ENCODE measurements at places on chromosomes 16 and 17. TPM values are rescaled to one million over a fixed set of nuclear protein-coding genes. Genes with fewer than 3 reads are reported as not detected.

GRCh38 chr17:43528319-43528987 is 17.7 kb downstream of the ETV4 start:
- H3K4me1 ChIP-seq: peaks cover 25% of the 10 kb centered on the region
- peak; percentile 61 for DNase-seq
- no peak overlapping the region for H3K4me3 ChIP-seq
- H3K27ac ChIP-seq: no peak overlapping the region

The CDH3 gene
- 4.0 TPM for total RNA-seq

The TPSAB1 gene
- total RNA-seq: 15.4 TPM

GRCh38 chr16:77897831-77898605 is 109.7 kb downstream of the VAT1L start:
- no peak overlapping the region for H3K27ac ChIP-seq
- no peak overlapping the region for H3K4me3 ChIP-seq
- no peaks in the 10 kb centered on the region for H3K36me3 ChIP-seq

DNA sequence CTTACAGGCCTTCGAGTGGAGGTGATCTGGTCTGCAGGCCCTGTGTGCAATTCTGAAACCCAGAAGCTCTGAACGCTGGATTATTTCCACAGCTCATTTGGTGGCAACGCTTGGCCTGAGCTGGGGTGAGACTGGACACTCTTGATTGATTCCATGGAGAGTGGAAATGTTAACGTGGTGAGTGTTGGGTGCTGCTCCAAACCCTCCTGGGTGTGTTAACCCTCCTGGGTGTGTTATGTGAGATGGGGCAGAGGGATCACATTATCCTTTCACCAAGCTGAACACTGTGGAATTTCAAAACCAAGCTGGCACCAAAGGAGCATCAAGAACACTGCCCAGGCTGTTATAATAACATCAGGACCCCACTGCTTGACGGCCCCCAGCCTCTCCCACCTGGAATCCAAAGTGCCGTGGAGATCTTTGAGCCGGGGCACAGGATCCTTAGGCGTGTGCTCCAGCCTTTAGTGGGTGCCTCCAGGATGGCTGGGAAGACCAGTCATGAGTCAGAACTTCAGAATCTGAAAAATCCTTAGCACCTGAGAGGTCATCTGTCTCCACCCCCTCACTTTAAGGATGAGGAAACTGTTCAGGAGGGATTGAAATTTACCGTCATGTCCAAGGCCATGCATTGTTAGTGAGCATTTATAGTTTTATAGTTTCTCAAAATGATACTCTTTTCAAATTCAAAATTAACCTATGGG is 75.0 kb downstream of the RPTOR start:
- peaks cover 8% of the 10 kb centered on the region for H3K4me1 ChIP-seq
- H3K4me3 ChIP-seq: no peak overlapping the region
- no peak overlapping the region for H3K27ac ChIP-seq
- no peaks in the 10 kb centered on the region for H3K36me3 ChIP-seq

The SYNRG gene
- total RNA-seq: 63.0 TPM

DNA sequence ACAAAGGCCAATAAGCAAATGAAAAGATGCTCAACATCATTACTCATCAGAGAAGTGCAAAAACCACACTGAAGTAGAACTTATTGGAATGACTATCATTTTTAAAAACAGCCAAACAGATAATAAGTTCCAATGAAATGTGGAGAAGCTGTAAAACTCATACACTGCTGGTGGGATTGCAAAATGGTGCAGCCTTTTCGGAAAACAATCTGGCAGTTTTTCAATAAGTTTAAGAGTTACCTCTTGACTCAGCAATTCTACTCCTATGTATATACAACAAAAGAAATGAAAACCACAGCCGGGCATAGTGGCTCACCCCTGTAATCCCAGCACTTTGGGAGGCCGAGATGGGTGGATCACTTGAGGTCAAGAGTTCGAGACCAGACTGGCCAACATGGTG is 49.3 kb downstream of the AKAP10 start:
- DNase-seq: no peak
- peaks cover 99% of the 10 kb centered on the region for H3K36me3 ChIP-seq
- no peak overlapping the region for H3K4me3 ChIP-seq
- no peak overlapping the region for H3K27ac ChIP-seq

DNA sequence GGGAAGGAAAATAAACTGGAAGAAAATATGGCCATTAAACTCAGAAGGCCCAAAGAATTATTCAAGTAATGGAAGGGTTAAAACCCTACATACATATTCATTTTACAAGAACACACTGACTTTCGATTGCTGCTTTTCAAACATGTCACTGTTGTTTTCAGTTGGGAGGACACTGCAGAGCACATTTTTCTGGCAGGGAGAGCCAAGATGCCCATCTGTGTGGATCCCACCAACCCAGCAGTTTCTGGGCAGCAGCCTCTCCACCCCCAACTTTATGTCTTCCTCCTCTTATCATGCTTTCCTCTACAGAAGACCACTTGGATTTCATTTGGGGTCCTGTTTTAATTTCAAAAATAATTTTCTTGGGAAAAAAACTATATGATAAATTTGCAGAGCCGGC is 7.1 kb upstream of the CORO6 start:
- no peak overlapping the region for H3K27ac ChIP-seq
- no peak for DNase-seq
- H3K4me3 ChIP-seq: no peak overlapping the region

- peaks cover 69% of the 10 kb centered on the region for H3K4me1 ChIP-seq
- H3K36me3 ChIP-seq: peaks cover 89% of the 10 kb centered on the region
- no peaks in the 10 kb centered on the region for H3K27me3 ChIP-seq
- DNase-seq: no peak
These were observed 27.3 kb downstream of the KAT7 start for GRCh38 chr17:49815761-49816281.

The CES3 gene
- 13.6 TPM for total RNA-seq

The TP53TG3F gene
- not detected for total RNA-seq

The KRTAP9-4 gene
- total RNA-seq: not detected

- peaks cover 24% of the 10 kb centered on the region for H3K4me1 ChIP-seq
- peak overlapping the region; percentile 84 for H3K27ac ChIP-seq
- no peak for DNase-seq
- H3K27me3 ChIP-seq: no peaks in the 10 kb centered on the region
- H3K4me3 ChIP-seq: peak overlapping the region; percentile 47
These were observed 159.4 kb upstream of the CHMP6 start for GRCh38 chr17:80832266-80832676.

The MYL11 gene
- not detected for total RNA-seq

DNA sequence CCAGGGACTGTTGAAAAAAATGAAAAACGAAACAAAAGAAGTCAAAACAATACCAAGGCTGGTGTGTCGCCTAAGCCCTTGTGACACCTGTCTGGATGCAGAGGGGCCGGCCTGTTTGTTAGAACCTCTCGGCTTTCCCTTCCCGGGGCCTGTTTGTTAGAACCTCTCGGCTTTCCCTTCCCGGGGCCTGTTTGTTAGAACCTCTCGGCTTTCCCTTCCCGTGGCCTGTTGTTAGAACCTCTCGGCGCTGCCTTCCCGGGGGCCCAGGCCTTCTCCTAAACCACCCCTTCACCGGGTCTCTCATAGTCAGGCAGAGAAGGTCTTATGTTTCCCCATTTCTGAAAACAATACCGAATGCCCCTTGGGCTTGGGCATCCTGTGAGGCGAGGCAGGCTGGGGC is 180.0 kb downstream of the BANP start:
- no peaks in the 10 kb centered on the region for H3K36me3 ChIP-seq
- H3K4me3 ChIP-seq: no peak overlapping the region
- H3K4me1 ChIP-seq: no peaks in the 10 kb centered on the region
- no peak for DNase-seq
- H3K27ac ChIP-seq: no peak overlapping the region
- H3K27me3 ChIP-seq: no peaks in the 10 kb centered on the region

- peaks cover 11% of the 10 kb centered on the region for H3K4me1 ChIP-seq
- peak overlapping the region; percentile 16 for H3K27ac ChIP-seq
- H3K27me3 ChIP-seq: no peaks in the 10 kb centered on the region
- peak; percentile 91 for DNase-seq
- no peak overlapping the region for H3K4me3 ChIP-seq
These were observed 46.8 kb downstream of the HIC1 start for GRCh38 chr17:2101448-2102257.

DNA sequence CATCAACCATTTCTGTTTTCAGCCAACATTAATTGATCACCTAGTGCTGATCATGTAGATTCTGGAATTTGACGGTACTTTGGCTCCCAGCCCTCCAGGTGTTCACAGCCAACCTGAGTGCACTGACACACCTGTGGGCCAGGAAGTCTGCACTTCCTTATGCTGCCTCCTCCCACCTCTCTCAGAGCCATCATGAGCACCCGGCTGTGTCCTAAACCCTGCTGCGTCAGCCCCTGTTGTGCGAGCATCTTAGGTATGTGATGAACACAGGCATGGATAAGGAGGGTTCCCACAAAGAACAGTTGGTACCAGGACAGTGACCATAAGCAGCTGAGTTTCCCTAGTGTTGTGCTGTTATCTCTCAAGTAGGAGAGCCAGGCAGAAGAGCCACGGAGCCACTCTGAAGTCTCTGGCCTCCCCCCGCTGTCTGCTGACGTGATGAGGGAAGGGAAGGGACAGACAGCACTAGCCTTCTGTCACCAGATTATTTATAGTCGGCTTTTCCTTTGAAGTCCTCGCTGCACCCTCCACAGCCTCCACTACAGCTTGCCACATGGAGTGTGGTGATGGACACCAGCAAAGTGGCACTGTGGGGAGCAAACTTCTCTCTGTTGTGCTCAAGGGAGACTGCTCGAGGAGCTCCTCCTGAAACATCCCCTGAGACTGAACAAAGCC is 162.8 kb upstream of the ANKFN1 start:
- no peak for DNase-seq
- H3K4me1 ChIP-seq: no peaks in the 10 kb centered on the region
- H3K4me3 ChIP-seq: no peak overlapping the region
- no peaks in the 10 kb centered on the region for H3K36me3 ChIP-seq

The PEX12 gene
- total RNA-seq: 3.1 TPM

The SLC12A4 gene
- total RNA-seq: 25.9 TPM

The TP53TG3B gene
- not detected for total RNA-seq

DNA sequence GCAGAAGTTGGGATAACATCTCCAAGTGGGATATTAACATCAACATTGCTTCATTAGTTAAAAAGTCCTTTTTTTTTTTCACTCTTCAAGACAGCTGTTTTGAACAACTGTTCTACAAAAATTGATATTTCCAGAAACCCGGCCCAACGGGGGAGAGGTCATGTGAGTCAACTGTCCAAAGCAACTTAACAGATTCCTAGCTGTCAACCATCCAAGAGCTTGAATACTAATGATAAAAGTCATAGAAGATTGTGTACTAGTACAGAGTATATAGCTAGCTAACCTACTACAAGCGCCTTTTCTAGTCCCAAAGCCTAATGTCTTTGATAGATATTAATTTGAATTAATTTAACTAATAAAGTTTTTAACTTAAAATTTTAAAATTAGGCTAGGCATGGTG is 172.0 kb downstream of the CYB561 start:
- DNase-seq: no peak
- H3K27me3 ChIP-seq: no peaks in the 10 kb centered on the region
- no peaks in the 10 kb centered on the region for H3K4me1 ChIP-seq
- H3K27ac ChIP-seq: no peak overlapping the region
- no peak overlapping the region for H3K4me3 ChIP-seq
- no peaks in the 10 kb centered on the region for H3K36me3 ChIP-seq

- peaks cover 32% of the 10 kb centered on the region for H3K36me3 ChIP-seq
- H3K27me3 ChIP-seq: no peaks in the 10 kb centered on the region
- H3K4me3 ChIP-seq: no peak overlapping the region
- DNase-seq: peak; percentile 52
- H3K4me1 ChIP-seq: peaks cover 8% of the 10 kb centered on the region
These were observed 18.6 kb upstream of the PITPNM3 start for GRCh38 chr17:6574687-6575595.

- H3K4me3 ChIP-seq: no peak overlapping the region
- DNase-seq: no peak
- peaks cover 11% of the 10 kb centered on the region for H3K36me3 ChIP-seq
- H3K4me1 ChIP-seq: peaks cover 27% of the 10 kb centered on the region
- no peaks in the 10 kb centered on the region for H3K27me3 ChIP-seq
- H3K27ac ChIP-seq: no peak overlapping the region
These were observed 137.5 kb upstream of the PLCG2 start for GRCh38 chr16:81641395-81642106.

The CX3CL1 gene
- total RNA-seq: 7.1 TPM

The LYRM9 gene
- 20.3 TPM for total RNA-seq

- H3K4me1 ChIP-seq: no peaks in the 10 kb centered on the region
- no peak overlapping the region for H3K4me3 ChIP-seq
- no peaks in the 10 kb centered on the region for H3K27me3 ChIP-seq
- DNase-seq: peak; percentile 3
- H3K27ac ChIP-seq: no peak overlapping the region
These were observed 150.5 kb upstream of the SOX9 start for GRCh38 chr17:71970312-71970711.

DNA sequence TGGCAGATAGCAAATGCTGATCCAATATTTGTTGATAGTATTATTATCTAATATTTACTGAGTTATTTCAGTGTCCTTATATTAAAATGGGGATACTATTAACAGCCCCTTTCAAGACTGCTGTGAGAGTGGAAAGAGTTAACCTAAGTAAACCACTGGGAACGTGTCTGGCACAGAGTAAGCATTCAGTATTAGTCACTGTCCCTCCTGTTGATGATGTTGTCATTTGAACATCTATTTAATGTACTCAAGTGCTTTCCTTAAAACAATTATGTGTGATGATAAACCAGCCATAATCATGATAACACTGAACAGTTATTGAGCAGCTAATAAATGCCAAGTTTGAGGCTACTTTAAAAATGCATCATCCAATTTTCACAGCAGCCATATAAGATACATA is 135.7 kb upstream of the XYLT1 start:
- no peak overlapping the region for H3K4me3 ChIP-seq
- no peak overlapping the region for H3K27ac ChIP-seq
- no peak for DNase-seq
- H3K36me3 ChIP-seq: no peaks in the 10 kb centered on the region
- no peaks in the 10 kb centered on the region for H3K4me1 ChIP-seq
- no peaks in the 10 kb centered on the region for H3K27me3 ChIP-seq

DNA sequence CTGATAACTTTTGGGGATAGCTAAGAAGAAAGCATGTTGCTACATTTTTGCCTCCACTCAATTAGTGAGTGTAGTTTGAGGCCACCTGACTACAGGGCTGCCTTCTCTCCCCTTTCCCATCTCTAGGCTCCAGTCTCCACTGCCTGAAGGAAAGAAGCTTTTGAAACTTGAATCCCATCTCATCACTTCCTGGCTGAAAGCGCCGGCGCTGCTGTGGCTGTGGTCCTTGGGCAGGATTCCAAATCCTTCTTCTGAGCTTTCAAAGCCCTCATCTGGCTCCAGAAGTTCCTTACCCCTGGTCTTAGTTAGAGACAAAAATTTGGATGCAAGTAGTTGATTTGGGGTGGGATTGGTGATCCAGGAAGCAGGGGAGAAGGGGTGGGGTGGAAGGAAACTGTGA is 119.4 kb downstream of the FOXL1 start:
- H3K4me1 ChIP-seq: no peaks in the 10 kb centered on the region
- H3K4me3 ChIP-seq: no peak overlapping the region
- no peaks in the 10 kb centered on the region for H3K36me3 ChIP-seq
- H3K27me3 ChIP-seq: no peaks in the 10 kb centered on the region
- peak; percentile 61 for DNase-seq

- H3K27me3 ChIP-seq: no peaks in the 10 kb centered on the region
- no peak for DNase-seq
These were observed 18.5 kb downstream of the NPRL3 start for GRCh38 chr16:119835-120491.

Data from stomach (tissue), 19 donors.